Kasumi-1 (cell line): ENCODE measurements at places on chromosomes 2 and 18.

GRCh38 chr2:148046802-148047201 lies 25.9 kb downstream of the MBD5 start:
- DNase-seq: peak; percentile 60

GRCh38 chr2:196294516-196294909 lies 123.1 kb upstream of the STK17B start:
- no peak for DNase-seq

DNA sequence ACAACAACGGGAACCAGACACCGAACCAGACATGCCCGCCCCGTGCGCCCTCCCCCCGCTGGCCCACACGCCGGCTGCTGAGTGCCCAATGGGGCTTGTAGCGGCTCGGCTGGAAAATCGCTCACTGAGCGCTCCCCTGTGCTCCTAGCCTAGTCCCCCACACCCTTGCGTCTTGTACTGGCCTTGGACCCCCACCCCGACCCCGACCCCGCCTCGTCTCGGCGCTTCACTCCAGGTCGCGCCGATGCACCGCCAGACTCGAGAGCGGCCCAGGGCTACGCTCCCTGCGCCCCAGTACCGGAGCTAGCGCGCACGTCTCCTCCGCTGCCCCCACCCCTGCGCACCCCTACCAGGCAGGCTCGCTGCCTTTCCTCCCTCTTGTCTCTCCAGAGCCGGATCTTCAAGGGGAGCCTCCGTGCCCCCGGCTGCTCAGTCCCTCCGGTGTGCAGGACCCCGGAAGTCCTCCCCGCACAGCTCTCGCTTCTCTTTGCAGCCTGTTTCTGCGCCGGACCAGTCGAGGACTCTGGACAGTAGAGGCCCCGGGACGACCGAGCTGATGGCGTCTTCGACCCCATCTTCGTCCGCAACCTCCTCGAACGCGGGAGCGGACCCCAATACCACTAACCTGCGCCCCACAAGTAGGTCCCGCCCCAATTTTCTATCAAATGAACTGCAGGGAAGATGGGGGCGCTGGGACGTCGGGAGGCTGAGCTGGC lies 1.5 kb downstream of the GAD1 start:
- no peak for DNase-seq

DNA sequence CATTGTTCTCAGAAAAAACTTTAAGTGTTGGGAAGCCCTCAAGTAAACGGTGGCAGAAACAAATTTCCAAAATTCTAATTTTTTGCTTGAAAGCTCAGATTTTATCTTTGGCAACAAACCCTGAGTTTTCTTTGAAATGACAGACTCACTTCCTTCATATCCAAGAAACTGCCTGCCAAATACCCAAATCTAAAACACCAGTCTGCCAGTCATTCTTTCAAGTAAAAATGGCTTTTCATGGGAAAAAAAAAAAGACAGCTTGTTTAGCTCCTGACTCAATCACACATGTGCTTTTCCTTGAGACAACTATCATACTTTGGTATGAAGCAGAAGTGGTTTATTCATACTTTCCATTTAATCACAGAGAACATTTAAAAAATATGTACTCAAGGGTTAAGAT lies 40.6 kb upstream of the CSRNP3 start:
- no peak for DNase-seq

DNA sequence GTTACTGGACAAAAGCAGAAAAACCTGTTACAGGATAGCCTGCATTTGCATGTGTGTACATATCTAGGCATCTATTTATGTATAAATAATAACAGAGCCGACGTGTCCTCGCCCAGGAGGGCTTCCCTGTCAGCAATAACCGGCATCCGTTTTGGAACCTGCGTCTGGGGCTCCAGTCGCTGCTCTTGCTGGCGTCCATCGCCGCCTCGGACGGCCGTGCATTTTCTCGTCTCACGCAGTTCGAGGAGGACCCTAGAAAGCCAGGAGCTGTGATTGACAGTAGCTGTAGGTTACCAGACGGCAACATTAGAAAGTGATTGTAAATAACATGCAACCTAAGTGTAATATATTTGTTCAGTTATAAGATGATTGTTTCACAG lies 132.6 kb downstream of the NFATC1 start:
- no peak for DNase-seq
